ENCODE measurements at places on chromosomes 7 and 10.

GRCh38 chr10:132827861-132828539 is 42.1 kb upstream of the NKX6-2 start:
- no peak for DNase-seq

DNA sequence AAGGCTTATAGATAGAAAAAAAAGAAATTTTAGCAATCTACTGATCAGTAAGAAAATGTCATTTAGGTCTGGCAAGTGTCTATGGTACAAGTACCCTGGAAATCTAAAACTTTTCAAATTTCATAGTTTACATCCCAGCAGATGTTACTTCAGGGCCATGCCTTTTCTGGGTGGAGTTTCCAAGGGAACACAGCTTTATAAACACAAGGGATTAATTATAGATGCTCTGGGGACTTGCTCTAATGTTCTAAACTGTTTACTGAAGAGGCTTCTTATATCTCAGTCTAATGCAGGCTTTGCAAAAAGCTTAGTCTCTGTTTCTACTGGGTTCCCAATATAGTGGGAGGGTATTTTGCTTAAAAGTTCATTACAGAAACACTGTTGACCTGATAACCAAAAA is 3.1 kb downstream of the CD36 start:
- DNase-seq: no peak

DNA sequence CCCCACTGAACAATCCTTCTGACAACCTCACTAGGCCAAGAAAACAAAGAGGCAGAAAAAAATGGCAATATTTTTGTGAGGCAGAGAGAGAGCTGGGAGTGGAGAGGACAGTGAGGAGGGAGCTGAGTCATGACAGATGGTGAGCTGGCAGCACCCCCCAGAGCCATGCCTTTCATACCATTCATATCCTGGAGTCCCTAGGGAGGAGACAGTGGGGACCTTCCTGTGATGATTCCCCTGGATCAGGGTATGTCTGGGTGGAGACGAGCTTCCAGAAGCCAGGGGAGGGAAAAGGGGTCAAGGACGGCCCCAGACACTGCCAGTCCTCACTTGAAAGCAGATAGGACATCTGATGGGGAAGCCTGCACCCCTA is 160.5 kb downstream of the ADAM12 start:
- no peak for DNase-seq

DNA sequence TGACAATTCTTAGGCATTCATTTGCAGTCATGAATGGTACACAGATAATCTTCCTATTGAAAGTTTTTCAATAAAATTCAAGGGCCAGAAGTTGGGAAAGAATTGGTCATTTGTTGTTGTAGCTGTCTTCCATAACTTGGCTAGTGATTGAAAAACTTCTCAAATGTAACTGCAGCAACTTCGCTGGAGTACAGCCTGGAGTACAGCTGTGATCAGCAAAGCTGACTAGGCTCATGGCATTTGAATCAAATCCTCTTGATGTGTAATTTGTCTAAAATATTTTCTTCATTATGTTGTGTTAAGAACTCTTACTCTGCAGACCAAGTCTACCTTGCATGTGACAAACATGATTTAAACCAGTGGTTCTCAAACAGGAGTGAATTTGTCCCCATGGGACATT is 226.5 kb upstream of the STEAP1 start:
- DNase-seq: no peak

DNA sequence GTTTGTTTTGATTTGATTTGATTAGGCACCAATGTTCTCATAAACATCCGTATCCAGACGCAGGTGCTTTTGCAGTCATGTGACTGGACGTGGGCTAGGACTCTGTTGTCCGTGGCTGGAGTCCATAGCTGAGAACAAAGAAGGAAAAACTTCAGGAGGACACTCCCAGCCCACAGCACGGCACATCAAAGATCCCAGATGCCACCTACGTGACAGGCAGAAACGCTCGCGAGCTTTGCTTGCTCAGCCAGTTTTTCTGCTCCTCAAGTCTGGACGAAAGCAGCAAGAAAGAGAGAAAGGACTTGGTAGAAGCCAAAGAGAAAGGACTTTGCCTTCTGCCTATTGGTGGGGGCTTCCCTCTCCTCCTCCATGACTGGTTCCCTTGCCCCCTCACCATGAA is 6.9 kb upstream of the ZKSCAN1 start:
- DNase-seq: no peak

- no peak for DNase-seq
These were observed 143.7 kb upstream of the RNF32 start for GRCh38 chr7:156496865-156497264.

DNA sequence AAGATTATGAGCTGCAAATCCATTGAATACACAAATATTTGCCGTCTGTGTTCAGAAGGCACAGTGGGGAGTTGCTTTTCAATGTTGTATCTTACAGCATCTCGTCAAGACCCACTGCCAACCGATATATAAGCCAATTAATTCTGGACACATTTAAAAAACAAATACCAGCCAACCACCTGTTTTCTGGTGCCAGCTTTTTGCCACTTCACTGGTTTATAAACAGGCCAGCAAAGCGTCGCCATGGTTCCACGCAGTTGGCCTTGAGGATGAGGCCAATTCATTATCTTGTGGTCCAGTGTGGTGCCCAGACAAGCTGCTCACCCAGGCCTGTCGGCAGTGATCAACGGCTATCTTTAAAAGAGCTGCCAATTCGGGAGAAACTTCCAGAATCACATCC is 321.0 kb downstream of the TCERG1L start:
- no peak for DNase-seq

DNA sequence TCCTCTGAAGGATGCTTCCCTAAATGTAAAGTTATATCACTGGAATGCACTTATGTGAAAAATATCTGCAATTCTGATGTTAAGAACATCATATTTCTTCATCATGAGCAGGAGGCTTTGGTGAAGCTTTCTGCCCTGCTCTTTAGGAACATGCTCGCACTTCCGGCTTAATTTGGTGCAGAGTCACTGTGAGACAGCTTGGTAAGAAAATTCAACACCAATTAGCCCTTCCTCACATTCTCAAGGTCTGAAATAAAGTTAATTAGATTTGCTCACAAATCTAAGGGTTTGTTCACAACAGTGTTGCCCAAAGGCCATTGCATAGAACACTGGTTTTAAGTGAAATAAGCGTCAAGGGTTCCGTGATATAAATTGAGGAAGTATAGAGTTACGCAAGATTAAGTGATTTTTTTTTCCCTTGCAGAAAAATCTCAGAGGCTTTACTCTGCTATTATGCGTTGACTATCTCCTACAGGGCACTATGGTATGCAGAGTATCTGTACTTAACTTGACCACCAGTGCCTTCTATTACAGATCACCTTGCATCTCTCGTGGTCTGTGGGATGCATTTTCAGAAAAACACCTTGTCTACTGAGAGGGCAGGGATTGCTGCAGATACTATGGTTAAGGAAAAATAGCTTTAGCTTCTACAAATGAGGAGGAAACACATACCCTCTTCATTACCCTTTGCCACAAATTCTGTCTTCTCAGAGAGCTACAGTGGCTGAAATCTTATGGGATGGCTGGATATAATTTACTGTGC is 953.9 kb downstream of the TYW1 start:
- DNase-seq: no peak

DNA sequence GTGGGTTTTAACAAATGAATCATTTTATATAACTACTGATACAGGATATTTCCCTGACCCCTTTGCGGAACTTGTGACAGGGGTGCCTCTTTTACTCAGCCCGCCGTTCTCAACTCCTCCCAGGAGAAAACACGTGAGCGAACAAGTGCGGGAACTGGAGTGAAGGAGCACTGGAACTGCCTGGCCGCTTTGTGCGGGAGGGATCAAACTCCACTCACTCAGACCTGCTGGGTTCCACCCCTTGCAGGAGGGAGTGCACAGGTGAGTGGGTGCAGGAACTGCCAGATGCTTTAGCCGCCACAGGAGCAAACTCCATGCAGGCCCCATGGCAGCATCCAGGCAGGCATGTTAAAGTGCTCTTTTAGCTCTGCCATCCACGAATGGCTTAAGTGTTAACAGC is 513.4 kb upstream of the GRM3 start:
- DNase-seq: no peak

DNA sequence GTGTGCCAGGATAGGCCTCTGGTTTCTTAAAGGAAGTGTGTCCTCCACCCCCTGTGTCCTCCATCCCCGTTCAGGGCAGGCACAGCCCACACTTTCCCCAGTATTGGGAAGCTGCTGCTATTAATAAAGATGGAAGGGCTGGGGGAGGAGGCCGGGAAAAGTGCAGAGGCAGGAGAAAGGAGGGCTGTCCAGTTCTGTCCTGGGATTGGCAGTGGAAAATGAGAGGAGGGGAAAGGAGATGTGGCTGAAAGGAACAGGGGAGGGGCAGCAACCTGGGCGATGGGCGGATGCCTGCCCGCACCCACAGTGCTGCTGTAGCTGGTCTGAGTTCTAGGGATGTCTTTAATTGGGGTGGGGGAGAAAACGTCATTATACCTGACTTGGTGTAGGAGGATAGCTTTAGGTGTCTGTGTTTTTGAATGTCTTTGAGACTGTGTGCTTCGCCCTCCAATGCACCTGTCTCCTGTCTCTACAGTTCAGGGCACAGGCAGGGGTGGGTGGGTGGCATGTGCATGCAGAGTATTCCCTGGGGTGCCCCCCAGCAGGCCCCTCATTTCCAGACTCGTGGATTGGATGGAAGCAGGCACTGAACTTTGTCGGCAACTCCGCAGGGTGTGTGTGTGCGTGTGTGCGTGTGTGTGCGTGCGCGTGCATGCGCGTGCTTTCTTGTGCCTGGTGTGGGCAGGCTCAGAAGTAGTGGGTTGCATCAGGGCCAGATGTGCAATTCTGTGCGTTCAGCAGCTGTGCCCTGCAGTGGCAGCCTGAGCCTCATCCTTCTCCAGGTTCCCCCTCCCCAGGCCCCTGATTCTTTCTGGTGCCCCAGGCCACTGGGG is 2.5 kb downstream of the TRIM8 start:
- DNase-seq: peak; percentile 68

DNA sequence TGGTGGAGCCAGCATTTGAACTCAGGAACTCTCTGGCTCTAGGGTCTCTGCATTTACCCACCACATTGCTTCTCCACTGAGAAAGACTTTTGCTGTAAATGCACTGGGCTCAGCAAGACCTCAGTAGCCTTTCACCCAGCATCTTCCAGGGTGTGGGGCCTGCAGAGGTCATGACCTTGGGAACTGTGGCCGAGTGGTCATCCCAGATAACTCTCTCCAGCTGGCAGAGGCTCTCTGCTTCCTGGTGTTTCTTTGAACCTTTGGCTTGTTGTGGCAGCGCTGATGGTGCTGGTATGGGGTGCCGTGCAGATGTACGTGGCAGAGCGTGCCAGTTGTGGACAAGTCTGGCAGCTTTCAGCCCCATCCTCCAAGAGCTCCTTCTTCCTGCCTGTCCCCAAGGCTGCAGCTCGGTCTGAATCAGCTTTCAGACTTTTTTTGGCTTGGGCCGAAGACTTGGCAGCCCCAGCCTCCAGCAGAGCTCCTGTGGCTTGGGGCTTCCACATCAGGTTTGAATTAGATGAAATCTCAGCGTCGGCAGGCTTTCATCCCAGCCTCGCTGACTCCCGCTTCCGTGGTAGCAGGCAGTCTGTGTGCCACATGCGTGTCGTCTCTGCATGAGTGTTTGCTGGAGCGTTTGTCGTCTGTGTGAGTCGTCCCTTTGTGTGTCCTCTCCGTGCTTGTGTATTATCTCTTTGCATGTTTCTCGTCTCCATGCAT is 21.5 kb downstream of the ADAMTS14 start:
- no peak for DNase-seq

DNA sequence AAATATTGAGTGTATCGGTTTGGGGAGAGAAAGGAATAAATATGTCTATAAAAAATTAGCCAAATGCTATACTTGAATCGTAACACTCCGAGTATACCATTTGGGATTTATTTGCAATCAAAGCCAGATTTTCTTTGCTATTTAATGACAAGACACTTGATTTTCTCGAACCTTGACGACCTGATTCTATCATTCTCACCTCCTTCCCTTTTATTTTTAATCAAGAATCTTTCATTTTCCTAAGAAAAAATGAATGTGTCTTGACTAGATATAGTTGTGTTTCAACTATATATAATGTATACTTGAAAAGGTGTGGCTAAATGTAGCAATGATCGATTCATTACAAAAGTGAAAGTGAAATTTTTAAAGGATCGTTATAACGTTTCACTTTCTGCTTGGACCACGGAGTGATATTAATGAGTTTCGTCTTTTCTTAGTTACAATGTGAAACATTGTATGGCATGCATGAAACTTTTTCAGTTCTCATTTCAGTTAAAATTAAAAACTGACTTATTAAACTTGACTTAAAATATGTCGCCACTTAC is 562 bp downstream of the NUB1 start:
- no peak for DNase-seq

DNA sequence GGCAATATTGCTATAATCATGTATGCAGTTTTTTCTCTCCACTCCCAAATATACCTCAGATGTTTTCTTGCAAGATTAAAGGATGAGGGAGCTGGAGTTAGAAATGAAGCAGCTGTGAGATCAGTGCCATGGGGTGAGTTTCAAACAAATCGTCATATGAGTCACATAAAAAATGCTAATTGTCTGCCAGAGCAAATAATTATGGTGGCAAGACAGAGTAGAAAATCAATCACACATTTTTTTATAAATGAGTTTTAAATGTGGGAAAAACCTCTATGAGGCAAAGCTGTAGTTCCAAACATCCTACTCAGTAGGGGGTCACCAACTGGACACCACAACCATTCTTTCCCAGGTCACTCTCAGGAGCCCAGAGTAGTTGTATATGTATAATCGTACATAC is 55.3 kb downstream of the CH25H start:
- no peak for DNase-seq

- DNase-seq: no peak
These were observed 229.1 kb upstream of the MKLN1 start for GRCh38 chr7:131098527-131098926.

- DNase-seq: no peak
These were observed 445.3 kb downstream of the LRMDA start for GRCh38 chr10:75876710-75877109.

DNA sequence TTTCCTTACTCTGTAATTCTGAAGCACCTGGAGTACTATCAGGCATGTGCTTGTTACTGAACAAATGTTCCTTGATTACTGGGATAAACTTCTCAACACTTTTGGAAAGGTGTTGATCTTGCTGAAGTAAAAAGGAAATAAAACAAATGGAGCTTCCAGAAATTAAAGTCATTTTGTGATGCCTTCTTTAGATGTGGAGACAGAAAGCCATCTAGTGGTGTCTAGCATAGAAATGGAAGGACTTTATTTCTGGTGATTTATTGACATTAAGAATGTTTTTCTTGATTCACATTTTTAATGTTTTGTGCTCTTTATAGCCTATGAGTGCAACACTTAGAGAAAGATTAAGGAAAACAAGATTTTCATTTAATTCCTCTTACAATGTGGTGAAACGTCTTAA is 1.4 kb downstream of the SFR1 start:
- DNase-seq: no peak

All from COLO829 (cell line).